ENCODE measurements at places on chromosomes 13 and 19. TPM values are rescaled to one million over a fixed set of nuclear protein-coding genes. Genes with fewer than 3 reads are reported as not detected.

KASH5 gene
- total RNA-seq = not detected

DNA sequence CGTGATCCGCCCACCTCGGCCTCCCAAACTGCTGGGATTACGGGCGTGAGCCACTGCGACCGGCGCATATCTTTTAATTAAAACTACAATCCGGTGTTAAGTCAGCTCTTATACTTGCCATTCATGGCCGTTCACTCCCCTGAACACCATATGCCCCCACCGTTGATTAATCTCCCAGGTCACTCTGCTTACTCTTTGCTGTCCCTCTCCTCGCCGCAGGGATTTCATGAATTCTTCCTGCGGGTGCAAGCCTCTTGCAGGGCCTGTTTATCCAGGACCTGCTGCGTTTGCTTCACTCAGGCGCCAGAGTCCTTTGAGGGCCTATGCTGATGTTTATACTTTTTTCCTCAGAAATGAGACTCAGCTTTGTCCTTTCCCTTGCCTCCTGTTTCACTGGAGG is 996 bp downstream of the ERVV-2 start:
- no peak for DNase-seq

- DNase-seq = no peak
Measured at GRCh38 chr13:39451301-39451700, 151.7 kb downstream of the LHFPL6 start.

DNA sequence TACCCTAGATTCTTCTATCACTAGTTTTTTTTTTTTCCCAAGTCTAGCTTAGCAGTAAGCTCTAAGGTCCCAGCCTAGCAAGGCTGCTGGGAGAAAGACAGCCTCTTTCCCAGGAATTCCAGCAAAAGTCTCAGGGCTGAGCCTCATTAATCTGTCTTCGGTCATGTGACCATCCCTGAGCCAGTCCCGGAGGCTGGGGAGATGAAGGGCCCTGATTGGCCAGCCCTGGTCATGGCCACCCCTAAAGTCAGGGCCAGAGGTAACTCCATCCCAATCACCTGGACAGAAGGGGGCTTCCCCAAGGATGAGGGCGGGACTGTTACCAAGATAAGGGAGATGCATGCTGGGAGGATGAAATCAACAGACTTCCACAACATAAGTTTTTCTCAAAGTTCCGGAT is 43.3 kb downstream of the CCNE1 start:
- DNase-seq = no peak

TECR gene
- 35.3 TPM for total RNA-seq

DNA sequence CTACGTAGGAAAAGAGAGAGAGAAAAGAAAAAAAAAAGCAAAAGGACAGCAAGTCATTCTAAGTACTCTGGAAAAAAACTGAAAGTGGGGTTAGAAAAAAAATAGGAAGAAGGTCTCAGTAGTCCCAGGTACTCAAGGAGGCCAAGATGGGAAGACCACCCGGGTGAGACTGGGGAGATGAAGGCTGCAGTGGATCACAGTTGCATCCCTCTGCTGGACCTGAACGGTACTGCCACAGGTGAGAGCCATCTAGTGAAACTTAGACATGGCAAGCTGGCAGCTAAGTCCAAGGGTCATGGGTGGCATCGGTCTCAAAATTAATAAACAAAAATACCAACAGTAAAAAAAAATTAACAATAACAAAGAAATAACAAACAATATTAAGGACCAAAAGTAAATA is 41.0 kb upstream of the ZNF91 start:
- no peak for DNase-seq

WDFY2 gene
- total RNA-seq = 10.5 TPM

GRCh38 chr13:100158569-100158968 is 69.7 kb downstream of the PCCA start:
- no peak for DNase-seq

GRCh38 chr13:28531077-28531844 is 36.3 kb upstream of the FLT1 start:
- DNase-seq = no peak

OR10H1 gene
- total RNA-seq = not detected

GRCh38 chr13:19587635-19588300 is 26.4 kb upstream of the TPTE2 start:
- DNase-seq = no peak

GRCh38 chr13:33351319-33351718 is 65.8 kb upstream of the STARD13 start:
- no peak for DNase-seq

ZFR2 gene
- total RNA-seq = not detected

DNA sequence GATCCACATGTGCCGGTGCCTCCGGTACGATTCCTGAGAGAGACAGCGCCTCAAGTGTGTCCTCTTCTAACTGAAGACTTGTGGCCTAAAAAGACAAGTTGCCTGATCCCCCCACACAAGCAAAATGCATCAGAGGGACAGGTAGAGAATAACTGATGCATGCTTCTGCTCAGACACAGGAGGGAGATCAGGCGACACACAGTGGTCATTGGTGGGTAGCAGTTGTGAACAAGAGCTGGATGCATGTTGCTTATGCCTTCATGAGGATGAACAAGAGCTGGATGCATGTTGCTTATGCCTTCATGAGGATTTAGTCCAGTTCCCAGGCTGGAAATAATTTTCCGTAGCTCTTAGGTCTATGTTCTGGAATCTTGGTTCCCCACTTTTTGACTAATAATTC is 505.6 kb downstream of the MYO16 start:
- no peak for DNase-seq

DNA sequence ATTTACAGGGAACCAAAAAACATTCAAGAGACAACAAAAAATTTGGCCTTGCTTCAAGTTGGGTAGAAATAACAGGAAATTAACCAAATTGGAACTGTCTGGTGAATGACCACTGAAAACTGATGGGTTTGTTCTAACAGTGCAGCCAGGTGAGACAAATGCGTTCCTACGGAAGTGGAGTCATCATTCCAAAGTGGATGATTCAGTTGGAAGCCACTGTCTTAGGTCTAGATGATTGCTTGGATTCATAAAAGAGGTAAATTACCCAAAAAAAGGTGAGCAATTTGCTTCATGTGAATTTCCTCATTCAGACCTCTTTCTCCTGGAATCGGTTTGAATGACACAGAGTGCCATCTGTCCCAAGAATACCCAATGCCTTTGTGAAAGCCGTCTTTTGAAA is 87.1 kb upstream of the IPO5 start:
- no peak for DNase-seq

- DNase-seq = no peak
Measured at GRCh38 chr13:100715604-100716003, 41.0 kb upstream of the TMTC4 start.

DAND5 gene
- 0.23 TPM for total RNA-seq

GRCh38 chr13:24512197-24512907 is at the start of gene PARP4:
Gene PARP4, minus strand, starts transcription at chr13:24512778. Its CDS starts 9,002 bp downstream, at chr13:24503776.
- DNase-seq = peak; percentile 77

SLITRK1 gene
- total RNA-seq = not detected

DNA sequence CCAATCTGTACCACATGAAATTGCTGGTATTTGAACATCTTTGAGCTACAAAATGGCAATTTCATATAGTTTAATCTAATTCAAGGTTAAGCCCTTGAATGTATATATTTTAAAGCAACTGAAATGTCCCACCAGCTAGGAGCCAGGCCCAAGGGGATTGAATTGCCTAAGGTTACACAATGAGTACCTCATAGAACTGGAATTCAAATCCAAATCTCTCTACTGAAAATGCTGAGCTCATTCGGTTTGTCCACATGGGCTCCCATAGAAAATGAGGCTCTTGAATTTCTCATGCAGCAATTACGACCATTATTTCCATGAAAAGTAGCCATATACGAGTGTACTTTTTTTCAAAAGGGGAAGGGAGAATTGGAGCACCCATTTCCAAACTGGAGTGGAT is 31.5 kb upstream of the FNDC3A start:
- no peak for DNase-seq

RAB3A gene
- 0.33 TPM for total RNA-seq

MIA gene
- 0.42 TPM for total RNA-seq

DNA sequence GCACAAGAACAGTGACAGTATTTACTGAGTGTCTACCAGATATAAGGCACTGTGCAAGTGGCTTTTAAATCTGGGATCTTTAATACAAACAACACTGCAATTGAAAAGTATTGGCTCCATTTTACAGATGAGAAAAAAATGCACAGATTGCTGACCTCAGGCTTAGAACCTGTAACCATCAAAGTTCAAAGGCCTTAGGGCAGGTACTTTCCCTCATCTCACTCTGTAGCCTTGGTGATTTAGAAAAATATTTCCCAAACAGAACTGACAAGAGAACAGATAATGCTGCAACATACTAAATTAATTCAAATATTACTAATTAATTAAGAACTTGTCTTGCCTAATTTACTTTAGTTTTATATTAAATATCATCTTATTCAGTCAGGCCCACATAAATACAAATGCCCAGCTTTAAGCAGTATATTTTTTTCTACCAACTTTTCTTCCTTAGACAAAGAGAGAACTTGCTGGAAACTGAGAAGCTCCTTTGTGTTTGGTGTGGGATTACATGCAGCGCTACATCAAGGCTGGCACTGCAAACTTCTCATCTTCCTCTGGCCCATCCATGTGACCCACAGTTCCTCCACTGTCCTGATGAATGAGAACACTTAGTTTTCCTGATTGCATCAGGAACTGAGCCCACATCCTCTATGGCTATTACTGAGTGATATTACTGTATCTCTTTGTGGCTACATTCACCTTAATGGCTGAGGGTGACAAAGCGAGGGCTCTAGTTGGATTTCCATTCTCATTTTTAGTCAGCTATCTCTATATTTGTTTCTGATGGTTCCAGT is 302.1 kb downstream of the ENOX1 start:
- DNase-seq = no peak

- DNase-seq = no peak
Measured at GRCh38 chr19:43983544-43983911, 460 bp upstream of the ZNF155 start.

DNA sequence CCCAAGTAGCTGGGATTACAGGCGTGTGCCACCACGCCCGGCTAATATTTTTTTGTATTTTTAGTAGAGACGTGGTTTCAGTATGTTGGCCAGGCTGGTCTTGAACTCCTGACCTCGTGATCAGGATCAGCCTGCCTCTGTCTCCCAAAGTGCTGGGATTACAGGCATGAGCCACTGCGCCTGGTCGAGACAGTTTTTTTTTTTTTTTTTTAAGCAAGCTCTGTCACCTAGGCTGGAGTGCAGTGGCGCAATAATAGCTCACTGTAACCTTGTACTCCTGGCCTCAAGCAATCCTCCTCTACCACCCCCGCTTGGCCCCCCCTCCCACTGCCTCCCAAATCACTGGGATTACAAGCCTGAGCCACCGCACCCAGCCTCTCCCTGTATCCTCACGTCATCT is 6.4 kb upstream of the MAP2K7 start:
- peak; percentile 43 for DNase-seq

- no peak for DNase-seq
Measured at GRCh38 chr13:68439817-68440216, 1209.7 kb upstream of the PCDH9 start.

- DNase-seq = no peak
Measured at GRCh38 chr13:31166591-31166990, 4.9 kb upstream of the HSPH1 start.

- no peak for DNase-seq
Measured at GRCh38 chr13:107370015-107370785, 802.3 kb upstream of the ARGLU1 start.

PSG7 gene
- total RNA-seq = not detected

- no peak for DNase-seq
Measured at GRCh38 chr19:52778811-52779210, 7.8 kb downstream of the ZNF600 start.

ETV2 gene
- total RNA-seq = 0.70 TPM
